ENCODE measurements at places on chromosomes 2 and 18. TPM values are rescaled to one million over a fixed set of nuclear protein-coding genes. Genes with fewer than 3 reads are reported as not detected.

The SERPINB2 gene
- not detected for total RNA-seq

The SGPP2 gene
- 1.7 TPM for total RNA-seq

The THUMPD2 gene
- 15.5 TPM for total RNA-seq

The ABCG5 gene
- total RNA-seq: not detected

The SERPINB12 gene
- not detected for total RNA-seq

The NPPC gene
- 0.34 TPM for total RNA-seq

The UPP2 gene
- not detected for total RNA-seq

The RAD51AP2 gene
- total RNA-seq: not detected

The SKA1 gene
- total RNA-seq: 0.08 TPM

The CAPN13 gene
- not detected for total RNA-seq

Measured in CD4-positive, alpha-beta T cell (primary cell).